ENCODE measurements at places on chromosomes 2 and 18.

DNA sequence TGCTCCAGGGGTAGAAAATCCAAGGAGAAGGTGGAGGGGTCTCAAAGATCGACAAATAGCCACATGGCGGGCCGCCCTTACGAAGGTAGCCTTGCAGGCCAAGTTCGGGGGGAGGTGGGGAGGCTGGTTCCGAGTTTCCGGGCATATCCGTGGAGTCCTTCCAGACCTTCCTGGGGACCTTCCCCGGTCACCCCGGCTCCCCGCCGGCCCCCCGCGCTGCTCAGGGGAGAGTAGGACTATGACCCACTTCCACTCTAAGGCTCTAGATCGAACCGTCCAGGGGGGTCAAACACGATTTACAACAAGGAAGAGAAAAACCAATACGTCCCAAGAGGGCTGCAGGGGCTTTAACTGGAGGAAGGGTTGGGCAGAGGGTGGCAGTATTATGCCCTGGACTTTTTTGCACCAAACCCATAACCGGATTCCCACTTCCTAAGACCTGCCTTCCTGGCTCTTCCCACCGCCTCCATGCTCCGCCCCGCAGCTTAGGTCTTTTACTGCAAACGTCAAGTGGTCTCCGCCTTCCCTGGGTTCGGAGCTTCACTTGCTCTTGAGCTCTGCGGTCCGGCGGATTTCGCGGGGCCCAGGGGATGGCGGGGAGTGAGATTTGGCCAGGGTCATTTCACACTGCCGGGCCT lies 779 bp upstream of the LYPD6 start:
- no peak for DNase-seq

GRCh38 chr2:2273421-2273820 lies 57.7 kb downstream of the MYT1L start:
- DNase-seq: no peak

DNA sequence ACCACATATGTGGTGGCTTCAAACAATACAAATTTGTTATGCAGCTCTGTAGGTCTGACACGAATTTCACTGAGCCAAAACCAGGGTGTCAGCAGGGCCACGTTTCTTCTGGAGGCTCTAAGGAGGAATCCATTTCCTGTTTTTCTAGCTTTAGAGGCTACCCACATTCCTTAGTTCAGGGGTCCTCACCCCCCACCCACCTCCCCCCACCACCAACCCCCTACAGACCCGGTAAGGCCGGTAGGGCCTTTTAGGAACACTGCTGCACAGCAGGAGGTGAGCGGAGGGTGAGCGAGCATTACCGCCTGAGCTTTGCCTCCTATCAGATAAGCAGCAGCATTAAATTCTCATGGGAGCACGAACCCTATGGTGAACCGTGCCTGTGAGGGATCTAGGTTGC lies 10.6 kb upstream of the SLC39A10 start:
- no peak for DNase-seq

- DNase-seq: no peak
These were observed 12.8 kb upstream of the MBP start for GRCh38 chr18:77145364-77145901.

GRCh38 chr2:180742801-180743200 lies 237.6 kb upstream of the UBE2E3 start:
- no peak for DNase-seq

DNA sequence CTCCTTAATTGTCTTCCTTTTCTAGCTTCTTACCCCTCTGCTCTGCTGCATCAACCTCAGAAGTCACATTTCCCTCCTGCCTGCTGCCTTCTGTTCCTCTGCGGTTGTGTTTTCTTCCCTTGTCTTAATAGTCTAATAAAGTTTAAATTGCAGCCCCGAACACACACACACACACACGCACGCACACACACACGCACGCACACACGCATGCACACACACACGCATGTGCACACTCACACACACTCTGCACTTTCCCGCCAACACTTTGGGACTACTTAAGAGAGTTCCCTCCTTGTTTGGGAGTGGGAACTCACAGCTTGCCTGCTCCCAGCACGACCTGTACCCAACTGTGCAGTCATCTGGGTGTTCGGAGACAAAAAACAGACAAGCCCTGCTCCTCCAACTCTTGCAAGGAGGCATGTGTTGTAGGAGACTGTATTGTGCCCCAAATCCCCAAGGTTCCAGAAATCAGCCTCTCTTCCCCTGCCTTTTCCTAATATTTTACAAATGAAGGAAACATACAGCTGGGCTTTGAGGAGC lies 99.1 kb downstream of the SETBP1 start:
- no peak for DNase-seq

- DNase-seq: no peak
These were observed 265.3 kb downstream of the PAX3 start for GRCh38 chr2:222033541-222033940.

DNA sequence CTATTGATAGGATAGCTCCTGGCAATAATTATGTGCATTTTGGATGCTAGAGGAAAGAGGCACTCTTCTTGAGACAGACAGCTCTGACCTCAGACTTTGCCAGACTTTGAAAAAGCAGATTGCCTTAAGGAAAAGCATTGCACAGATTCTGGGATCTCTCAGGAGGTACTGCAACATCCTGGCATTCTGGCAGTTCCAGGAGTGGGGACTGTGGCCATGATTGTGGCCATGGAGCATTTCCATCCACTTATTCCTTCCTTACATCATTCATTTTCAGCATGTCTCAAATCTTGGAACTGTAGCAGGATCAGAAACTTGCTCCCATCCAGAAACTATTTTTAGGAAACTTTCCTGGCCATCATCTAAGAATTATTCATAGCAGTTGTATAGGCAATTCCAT lies 144.9 kb upstream of the FOSL2 start:
- no peak for DNase-seq

- no peak for DNase-seq
These were observed 370.7 kb downstream of the DLGAP1 start for GRCh38 chr18:4084382-4084900.

DNA sequence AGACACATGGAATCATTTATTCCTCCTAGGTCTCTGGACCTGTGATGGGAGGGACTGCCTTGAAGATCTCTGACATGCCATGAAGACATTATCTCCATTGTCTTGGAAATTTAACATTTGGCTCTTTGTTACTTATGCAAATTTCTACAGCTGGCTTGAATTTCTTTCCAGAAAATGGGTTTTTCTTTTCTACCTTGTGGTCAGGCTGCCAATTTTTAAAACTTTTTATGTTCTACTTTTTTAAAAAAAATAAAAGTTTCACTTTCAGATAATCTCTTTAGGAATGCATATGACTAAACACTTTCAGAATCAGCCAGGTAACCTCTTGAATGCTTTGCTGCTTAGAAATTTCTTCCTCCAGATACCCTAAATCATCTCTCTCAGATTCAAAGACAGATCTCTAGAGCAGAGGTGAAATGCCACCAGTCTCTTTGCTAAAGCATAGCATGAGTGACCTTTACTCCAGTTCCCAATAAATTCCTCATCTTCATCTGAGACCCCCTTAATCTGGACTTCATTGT lies 209.6 kb downstream of the RPRM start:
- DNase-seq: no peak

DNA sequence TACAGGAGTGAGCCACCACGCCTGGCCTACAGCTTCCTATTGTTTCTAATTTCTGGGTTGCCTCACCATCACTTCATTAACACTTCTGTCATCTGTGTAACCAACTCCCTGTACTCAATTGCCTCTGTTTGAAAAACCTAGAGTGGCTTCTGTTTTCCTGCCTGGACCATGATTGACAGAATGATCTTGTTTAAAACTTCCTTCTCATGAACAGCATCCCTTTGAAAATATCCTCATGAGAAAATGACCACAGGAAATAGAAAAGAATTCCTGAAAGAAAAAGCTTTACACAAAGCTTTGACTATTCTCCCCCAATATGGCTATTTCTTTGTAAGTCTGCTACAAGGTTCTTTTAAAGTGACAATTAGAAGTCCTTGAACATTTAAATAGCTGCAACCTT lies 672.3 kb downstream of the ARHGAP15 start:
- no peak for DNase-seq

DNA sequence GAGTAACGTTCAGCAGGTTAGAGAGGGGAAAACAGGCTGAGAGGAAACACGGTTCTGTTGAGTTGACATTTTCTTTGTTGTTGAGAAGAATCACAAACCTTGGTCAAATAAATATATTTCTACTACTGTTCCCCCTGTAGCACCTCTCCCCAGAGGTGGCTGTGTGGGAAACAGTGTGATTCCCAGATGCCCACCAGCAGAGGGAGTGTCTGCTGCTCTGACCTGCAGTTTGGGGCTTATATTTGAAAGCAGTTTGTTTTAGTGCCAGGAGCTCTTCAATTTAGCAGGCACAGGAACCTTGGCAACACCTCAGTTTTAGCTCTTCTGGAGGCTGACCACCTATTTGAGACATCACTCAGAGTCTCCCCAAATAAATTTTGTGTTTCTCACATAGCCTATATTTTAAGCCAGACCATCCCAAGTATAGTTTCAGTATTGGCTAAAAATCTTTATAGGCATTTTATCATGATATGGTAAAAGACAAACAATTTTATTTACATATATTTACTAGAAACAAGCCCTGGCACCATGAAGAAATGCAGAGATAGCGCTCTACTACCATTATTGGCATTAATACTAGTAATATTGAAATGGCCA lies 75.7 kb downstream of the PIK3C3 start:
- no peak for DNase-seq

DNA sequence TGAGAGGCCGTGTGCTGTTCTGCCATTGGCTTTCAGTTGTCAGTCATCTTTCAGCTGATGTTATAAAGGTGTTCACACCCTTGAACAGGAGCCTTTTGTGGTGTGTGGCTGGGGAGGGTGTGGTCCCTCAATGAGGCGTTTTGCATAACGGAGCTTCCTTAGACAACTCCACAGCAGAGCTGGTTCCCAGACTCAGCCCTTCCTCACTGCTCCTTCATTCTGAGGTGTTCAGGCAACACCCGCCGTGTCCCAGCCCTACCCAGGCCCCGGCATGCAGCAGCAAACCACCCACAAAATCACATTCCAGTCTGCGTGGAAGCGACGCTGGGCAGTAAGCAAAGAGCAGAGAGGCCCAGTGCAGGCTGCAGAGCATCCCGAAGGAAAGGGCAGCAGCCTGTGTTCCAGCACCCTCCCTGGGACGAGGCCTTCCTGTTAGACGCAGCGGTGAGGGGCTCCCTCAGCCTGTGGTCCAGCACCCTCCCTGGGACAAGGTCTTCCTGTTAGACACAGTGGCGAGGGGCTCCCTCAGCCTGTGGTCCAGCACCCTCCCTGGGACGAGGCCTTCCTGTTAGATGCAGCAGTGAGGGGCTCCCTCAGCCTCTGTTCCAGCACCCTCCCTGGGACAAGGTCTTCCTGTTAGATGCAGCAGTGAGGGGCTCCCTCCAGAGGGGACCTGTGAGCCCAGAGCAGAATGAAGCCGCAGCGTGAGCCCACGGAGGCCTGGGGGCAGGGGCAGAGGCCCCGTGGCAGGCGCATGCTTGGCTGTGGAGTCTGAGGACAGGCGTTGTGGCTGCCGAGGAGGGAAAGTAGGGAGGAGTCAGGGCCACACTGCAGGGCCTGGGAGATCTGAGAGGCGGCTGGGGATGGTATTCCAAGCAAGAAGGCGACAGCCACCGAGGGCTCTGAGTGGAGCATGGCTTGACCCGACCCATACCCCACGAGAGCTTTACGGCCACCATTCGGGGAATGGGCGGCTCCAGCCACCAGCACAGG lies 201.8 kb upstream of the HDAC4 start:
- DNase-seq: no peak

- DNase-seq: no peak
These were observed 44.5 kb downstream of the TMEM182 start for GRCh38 chr2:102806250-102806837.

- no peak for DNase-seq
These were observed 31.5 kb downstream of the TMEM37 start for GRCh38 chr2:119463136-119463535.

DNA sequence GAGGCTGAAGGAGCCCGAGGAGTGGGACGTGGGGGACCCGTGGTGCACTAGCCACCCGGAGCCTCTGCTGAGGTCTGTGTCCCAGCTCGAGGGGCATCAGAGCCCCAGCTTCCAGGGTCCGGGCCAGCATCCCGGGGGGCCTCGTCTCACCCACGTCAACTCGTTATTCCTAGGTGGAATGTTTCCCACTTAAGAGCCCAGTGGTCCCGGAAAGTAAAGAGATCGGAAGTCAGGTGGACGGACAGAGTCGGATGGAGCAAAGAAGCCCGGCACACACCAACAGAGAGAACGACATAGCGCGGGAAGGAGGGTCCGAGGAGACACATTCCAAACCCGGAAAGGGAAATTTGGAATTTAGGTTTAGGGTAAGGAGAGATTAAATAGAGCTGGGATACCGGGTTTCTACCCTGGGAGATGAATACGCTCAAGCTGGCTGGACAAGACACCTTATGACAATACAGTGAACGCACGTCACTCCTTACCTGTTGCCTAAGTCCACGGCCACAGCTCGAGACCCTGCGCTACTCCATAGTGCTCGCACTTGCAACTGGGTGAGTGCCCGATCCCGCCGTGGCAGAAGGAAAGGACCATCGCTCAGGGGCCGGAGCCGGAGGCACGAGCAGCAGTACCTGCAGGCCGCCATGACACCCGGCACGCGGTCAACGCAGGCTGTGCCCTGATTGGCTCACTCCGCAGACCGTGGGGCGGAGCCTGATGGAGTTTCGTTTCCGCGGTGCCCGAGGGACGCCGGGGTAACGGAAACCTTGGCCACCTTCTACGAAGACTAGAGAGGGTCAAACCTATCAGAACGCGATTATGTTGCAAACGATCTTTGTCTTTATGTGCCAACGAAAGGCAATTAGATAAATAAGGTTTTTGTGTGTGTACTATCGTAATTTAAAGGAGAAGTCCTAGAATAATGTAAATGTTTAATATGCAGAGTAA lies at the start of gene PNPT1:
PNPT1 (minus strand) TSS at position 664 of the 945 bp plus-strand sequence; CDS start at position 643, 21 bp downstream.
- DNase-seq: peak; percentile 89

GRCh38 chr2:237474931-237475703 lies 11.9 kb upstream of the MLPH start:
- no peak for DNase-seq

GRCh38 chr2:151619337-151619989 lies 114.8 kb downstream of the NEB start:
- DNase-seq: no peak

GRCh38 chr2:144541396-144541795 lies 21.5 kb upstream of the ZEB2 start:
- no peak for DNase-seq

GRCh38 chr2:42243297-42243696 lies 74.1 kb downstream of the EML4 start:
- DNase-seq: no peak
